ENCODE measurements at places on chromosomes 4 and X.

DNA sequence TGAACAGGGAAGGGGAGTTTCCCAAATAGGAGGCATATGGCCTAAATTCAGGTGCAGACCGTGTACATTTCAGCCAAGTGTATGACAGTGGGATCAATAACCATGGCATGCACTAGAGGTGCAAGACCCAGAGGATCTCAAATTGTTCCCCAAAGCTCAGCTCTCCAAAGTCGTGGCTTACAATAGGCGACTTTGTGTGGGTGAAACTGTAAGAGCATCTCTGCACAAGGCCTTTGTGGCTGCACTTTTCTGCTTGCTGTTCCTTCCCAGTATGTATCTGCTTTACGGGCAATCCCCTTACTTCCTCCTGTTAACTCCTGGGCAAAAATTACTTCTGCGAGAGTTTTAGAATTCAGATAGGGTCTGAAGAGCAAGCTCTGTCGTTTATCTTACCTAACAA is 518.3 kb upstream of the ZFP42 start:
- no peak for DNase-seq

GRCh38 chr4:41815473-41815872 is 66.9 kb upstream of the PHOX2B start:
- DNase-seq = no peak

- DNase-seq = no peak
These were observed 132.1 kb upstream of the CXCL13 start for GRCh38 chr4:77473509-77473908.

DNA sequence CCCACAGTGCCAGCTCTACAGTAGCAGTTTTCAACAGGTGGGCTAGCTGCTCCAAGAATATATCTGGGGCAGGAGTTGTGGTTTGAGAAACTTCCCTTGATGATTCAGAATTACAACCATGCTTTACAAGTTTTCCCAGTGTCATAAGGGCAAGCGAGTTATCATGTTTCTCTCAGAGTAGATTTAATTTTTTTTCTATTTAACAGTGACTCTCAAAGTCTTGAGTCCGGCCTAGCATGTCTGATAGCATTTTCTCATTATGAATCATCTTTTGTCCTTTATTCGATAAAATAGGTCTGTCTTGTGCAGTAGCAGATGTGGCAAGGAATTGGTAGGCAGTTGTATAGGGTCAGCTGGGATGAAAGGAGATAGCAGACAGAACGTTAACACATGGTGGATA is 62.2 kb upstream of the SPANXD start:
- no peak for DNase-seq

- no peak for DNase-seq
These were observed 55.2 kb upstream of the HGFAC start for GRCh38 chr4:3386526-3386925.

DNA sequence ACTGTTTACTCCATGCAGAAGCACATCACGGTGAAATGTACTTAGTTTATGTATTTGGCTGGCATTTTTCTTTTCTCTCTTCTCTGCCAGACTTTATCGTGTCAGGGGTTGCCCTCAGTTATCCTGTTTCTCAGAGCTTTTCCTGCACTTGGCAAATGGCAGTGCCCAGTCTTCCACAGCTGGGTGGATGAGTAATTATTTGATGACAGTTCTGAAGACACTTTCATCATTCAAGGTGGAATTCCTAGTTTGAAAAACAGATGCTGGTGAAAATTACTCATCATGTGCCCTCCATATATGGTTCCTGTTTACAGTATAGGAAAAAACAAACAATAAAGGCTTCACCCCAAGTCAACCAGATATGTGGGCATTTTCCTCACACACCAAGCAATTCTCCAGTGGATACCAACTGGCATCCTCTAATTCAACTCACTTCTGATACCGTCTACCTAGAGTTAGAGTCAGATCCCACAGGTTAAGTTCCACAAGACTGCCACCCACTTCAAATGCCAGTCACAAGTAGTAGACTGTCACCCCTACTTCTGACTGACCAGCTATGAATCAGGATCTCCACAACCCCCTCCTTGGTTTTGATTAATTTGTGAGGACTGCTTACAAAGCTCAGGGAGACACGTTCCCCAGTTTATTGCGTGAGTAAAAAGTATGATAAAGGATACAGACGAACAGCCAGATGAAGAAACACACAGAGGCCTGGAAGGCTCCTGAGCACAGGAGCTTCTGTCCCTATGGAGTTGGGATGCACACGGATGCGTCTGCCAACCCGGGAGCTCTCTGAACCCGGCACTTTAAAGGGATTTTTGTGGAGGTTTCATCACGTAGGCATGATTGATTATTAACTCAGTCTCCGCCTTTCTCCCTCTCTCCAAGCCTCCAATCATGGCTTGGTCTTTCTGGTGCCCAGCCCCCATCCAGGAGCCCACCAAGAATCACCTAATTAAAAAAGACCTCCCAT is 72.9 kb downstream of the CLDN34 start:
- DNase-seq = no peak

GRCh38 chr4:76301068-76301774 is 5.3 kb upstream of the STBD1 start:
- no peak for DNase-seq

- no peak for DNase-seq
These were observed 44.2 kb downstream of the MTHFD2L start for GRCh38 chr4:74202062-74202586.

- no peak for DNase-seq
These were observed 35.1 kb downstream of the ENPEP start for GRCh38 chr4:110510955-110511544.

DNA sequence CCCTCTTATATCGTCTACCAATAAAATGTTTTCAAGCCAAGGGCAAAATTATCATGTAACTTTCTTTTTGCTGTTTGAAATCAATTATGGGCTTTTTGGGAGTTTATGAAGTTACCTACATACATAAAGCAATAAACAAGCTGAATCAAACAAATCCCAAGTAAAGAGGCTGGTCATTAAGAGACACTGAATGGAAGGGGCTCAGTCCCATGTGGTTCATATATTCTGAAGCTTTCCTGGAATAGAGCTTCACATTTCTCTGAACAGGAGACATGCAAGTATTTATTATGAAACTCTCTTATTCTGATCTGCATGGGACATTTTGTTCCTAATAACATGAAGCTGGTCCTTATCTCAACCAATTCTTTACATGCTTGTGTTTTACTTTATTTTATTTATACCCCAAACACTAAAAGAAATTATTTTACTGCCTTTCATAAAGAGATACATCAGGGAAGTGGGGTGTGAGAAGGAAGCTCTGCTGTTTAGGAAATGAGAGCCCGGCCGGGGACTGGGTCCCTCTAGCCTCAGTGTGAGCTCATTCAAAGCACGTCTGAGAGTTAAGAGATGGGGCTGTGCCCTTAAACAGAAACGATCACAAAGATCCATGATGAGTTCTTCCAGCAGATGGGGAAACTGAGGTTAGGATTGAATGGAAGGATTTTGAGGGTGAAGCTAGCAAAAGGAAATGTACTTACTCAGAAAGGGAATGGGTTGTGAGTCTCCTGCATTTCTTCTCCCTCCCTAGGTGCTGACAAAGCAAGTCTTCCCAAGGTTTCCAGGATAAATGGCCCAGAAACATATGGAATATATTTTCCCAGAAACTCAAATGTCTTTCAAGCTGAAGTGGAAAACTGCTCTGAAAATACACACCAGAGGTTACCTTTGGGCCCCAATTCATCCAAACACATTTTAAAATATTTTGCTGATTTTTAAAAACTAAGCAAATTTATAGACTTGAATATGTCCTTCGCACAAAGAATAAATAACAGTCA is 93.1 kb upstream of the LNX1 start:
- DNase-seq = no peak

GRCh38 chr4:184590196-184590595 is 59.1 kb downstream of the CASP3 start:
- no peak for DNase-seq

GRCh38 chr4:134505511-134505910 is 303.9 kb upstream of the PABPC4L start:
- no peak for DNase-seq

DNA sequence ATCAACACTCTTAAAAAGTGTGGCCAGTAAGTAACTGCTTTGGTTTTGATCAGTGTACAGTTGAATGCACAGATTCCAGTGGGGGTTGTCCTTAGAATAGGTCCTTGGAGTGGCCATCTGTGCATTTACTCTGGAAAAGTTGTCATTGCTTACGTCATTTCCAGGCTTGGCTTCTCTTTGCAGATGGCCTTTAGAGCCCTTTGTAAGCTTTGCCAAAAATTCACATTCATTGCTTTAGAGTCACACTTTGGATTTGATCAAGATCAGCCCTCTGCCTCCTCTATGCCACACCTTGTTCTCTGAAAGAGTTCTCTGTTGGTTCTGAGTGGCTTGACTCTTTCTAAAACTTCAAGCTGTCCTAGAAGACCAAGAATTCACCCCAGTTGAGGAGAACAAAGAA is 83.9 kb downstream of the MAMLD1 start:
- no peak for DNase-seq

DNA sequence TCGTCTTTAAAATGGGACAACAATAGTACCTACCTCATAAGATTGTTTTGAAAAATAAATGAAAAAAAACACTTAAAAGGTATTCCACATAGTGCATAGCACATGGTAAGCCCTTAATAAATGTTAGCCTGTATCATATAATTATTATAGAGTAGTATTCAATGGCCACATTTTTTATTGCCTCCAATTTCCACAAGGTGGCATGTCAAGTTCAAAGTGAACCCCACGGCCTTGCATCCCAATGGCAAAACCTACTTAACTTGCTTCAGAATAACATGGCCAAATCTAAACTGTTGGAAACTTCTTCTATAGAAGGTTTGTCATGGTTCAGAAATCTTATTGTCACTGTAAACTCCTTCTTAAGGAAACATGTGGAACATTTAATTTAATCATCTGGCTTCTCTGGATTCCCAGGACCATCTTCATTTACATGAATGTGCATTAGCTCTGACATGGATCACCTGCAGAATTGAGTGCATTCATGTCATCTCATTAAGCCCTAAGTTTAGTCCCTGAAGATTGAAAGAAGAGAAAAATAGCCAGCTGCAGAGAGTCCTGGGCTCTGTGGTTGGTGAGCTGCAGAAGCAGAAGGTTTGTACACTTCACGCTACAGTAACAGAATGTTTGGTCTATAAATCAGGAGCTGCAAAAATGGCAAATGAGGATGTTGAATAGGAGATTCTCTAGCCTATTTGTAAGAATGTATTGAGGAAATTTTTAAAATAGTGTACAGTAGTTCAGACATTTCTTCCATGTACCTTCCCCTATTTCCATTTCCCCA is 61.0 kb downstream of the ANXA3 start:
- DNase-seq = no peak

DNA sequence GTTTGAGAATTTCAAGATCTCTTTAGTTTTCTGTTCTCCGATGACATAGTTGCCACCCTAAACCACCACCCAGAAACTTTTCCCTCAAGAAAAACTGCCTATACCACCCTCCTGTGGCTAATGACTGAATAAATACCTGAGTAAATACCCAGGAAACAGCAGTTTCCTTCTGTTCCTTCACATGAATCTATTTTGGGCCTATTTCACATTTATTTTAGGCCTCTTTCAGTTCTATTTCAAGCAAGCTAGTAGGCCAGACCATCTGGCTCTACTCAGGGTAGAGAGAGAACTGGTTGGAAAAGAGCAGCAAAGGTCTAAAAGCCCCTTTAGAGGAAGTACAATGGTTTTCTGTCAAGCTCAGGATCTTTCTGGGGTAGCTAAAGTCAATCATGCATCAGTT is 23.4 kb downstream of the ARHGEF9 start:
- DNase-seq = no peak

- no peak for DNase-seq
These were observed 29.7 kb upstream of the FGF2 start for GRCh38 chr4:122796801-122797404.

DNA sequence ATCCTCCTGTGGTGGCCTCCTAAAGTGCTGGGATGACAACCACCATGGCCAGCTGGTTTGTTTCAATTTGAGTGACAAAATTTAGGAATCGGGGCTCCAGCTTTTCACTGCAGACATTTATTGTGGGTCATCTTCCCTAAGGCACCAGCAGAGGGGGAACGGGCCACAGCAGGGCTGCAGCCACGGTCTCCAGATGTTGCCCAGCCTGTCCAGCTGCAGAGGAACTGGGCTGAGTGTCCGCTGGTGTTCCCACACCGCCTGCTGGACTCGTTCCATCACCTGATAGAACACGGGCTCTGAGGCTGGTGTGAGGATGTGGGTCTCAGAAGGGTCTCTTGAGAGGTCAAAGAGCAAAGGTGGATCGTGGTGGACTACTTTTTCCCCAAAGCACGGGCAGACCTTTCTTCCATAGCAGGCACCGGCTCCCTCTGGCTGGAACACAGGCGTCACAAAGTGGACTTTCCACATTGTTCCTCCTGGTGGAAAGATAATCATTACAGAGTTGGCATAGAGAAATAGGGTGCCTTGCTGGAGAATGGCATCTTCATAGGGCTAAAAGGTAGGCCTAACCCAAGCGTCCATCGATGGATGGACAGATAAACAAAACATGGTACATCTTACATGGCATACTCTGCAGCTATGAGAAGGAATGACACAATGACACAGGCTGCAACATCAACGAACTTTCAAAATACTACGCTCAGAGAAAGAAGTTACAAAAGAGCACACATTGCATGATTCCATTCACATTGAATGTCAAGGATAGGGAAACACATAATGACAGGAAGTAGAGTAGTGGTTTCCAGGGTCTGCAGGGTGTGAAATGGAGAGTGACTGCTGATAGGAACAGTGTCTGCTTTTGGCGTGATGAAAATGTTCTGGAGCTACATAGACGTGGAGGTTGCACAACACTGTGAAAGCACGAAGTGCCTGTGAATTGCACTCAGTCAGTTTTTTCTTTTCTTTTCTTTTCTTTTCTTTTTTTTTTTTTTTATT is 5.9 kb upstream of the ARSD start:
- no peak for DNase-seq

DNA sequence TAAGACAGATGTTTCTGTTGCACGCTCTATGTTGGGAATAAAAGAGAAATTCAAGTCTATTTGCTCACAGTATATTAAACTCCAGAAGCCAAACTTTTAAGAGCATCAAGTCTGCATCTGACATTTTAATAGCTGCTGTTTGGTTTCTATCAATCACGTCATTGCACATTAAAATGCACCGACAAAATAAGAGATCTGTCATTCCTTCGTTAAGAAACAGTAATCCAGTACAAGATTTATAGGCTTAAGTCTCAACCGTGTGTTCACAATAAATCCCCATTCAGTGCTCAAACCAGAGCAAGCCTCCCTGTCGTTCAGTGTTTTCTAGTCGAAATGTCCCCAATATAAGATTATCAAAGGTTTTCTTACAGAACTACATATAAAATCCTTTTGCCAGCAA is 89.0 kb upstream of the BMPR1B start:
- no peak for DNase-seq

DNA sequence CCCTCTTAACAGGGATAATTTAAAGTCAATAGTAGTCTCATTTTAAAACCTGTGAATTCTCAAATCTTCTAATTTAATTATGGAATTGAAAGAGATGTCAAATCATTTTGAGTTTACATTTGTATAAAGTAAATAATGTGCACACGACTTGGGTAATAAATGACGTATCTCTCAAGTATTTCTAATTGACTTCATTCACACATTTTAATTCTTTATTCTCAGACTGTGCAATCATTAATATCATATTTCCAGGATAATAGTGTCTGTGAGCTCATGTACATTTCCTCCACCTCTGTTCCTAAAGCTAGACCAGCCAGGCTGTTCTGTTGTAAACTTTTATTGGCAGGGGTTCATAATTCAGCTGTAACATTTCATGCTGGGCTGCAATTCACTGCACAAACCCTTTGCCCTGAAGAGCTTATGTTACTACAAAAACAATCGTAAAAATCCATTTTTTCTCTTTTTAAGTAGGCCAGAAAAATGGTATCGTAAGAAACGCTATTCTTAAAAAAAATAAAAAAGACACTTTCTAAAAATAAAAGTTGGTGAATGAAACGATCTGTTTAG is 1103.1 kb upstream of the TENM3 start:
- no peak for DNase-seq

- no peak for DNase-seq
These were observed 50.2 kb downstream of the CPZ start for GRCh38 chr4:8642651-8643321.
